ENCODE measurements at places on chromosomes 2 and 18.

DNA sequence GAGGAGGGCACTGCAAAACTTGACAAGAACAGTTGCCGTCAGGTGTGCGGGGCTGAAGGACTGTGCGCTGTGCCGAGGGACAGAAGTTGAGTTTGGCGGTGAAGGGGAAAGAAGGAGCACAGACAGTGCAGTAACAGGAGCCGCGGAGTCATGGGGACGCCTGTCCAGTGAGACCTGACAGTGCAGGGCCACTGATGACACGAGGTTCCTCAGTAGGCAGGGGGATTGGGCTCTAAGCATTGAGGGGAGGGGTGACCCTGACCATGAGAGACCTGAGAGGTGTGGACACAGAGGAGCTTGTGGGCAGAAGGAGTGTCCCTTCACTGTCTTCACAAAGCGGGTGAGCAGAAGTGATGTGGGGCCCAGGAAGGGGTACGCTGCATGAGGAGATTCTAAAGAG, 104.8 kb downstream of the MTCL1 start:
- no peak for DNase-seq

DNA sequence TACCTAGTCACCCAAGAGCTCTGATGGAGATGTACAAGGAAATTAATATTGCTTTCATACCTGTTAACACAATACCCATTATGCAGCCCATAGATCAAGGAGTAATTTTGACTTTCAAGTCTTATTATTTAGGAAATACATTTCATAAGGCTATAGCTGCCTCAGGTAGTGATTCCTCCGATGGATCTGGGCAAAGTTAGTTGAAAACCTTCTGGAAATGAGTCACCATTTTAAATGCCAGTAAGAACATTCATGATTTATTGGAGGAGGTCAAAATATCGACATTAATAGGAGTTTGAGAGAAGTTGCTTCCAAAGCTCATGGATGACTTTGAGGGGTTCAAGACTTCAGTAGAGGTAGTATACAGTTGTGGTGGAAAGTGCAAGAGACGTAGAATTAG, 931.4 kb upstream of the ACVR2A start:
- no peak for DNase-seq

DNA sequence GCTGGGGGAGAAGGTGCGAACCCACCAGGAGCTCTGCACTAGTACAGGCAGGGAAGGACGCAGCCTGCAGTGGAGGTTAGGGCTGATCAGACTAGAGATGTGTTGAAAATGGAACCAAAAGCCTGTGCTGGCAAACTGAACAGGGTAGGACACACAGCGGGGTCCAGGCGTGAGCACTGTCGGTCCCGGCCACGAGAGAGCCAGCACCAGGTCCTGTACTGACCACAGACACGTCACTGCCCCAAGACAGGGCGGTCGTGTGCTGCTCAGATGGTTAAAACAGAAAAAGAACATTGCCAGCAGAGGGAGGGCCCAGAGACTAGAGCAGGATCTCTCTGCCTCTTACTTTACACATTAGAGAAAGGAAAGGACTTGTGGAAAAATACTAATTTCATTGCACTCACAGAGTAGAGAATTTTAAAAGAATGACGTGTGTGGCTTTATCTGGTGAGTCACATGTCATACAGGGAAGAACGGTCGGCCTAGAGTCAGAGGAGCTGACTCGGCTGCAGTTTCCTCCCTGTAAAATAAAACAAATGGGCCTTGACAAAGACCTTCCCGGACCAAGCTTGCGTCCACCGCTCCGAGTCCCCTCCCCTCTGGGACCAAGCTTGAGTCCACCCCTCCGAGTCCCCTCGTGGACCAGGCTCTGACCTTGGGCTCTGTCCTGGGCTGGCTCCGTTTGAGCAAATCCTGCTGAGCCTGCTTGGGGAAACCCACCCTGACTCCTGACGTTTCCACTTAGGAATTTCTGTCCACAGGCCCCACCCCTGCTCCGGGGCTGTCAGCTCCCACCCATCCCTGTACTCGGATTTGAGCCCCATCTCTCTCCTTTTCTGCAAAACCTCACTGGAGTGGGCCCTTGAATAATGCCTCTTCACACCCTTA, 16.7 kb upstream of the ADI1 start:
- no peak for DNase-seq

- DNase-seq = no peak
These were observed 401.6 kb downstream of the PARD3B start for GRCh38 chr2:204946892-204947291.

DNA sequence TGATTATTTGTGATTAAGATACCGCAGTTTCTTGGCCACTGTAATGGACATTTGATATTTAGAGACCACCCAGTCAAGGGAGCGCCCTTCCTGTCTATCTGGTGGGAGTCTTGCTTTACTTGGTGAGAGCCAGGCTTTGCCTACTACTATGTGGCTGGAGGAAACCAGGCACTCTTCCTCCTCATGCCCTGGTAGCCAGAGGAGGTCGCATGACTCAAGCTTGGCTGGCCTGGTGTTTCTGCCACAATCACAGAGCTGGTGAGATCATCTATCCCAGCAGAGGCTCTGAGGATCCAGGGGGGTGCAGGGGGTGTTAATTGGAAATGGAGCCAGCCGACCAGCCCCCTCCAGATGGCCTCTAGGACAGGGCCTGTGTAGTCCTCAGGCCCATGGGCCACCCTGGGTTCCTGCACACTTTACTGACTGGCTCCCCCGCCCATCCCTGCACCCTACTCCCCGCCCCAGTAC, 46.8 kb upstream of the BIN1 start:
- DNase-seq = no peak

DNA sequence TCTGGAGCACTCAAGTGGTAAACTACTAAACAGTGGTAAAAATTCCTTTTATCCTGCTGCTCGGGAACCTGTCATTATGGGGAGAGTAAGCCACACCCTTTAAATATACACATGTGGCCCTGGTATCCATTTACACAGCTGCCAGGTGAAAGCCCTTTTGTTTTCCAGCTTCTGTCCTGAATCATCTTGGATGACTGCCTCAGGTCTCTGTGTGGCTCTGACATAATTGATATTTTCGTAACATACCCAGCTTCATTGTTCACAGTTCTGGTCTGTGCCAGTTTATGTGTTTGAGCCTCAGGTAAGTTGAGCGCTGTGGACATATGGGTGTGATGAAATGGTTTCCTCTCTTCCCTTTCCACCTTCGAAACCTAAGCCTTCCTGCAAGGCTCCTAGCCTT, 15.7 kb upstream of the TTC39C start:
- DNase-seq = no peak

DNA sequence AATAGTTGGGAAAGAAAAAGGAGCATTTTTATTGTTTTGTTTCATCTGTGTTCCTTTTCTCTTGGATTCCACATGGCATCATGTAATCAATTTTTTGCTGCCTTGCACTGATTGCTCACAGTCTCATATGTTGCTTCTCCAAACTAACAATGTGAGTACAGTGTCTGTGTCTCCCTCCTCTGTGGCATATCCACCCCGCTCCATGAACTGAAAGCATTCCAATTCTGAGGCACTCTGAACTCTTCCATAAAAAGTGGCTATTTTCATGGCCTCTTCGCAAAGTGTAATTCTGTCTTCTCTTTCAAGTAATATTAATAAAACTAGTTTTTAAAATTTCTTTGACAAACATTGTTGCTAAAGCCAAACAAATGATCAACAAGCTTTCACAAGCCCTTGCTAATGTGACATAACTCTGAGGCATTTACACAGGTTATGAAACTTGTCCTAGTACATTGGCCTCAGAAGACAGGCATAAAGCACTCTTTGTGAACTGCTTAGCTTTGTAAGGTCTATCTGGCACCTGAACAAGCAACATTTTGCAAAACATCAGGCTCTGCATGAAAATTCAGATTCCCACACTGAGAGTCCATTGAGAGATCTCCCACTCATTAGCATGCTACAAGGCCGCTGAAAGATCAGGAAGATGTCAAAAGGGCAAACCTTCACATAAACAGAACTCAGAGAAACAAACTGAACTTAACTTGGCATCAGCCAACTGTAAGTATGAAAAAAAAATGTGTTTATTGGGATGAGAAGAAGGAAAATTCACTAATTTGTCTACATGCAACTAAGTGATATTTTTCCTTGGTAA, 33.0 kb downstream of the GPR75 start:
- no peak for DNase-seq

- no peak for DNase-seq
These were observed 18.0 kb downstream of the NMUR1 start for GRCh38 chr2:231512222-231512621.

DNA sequence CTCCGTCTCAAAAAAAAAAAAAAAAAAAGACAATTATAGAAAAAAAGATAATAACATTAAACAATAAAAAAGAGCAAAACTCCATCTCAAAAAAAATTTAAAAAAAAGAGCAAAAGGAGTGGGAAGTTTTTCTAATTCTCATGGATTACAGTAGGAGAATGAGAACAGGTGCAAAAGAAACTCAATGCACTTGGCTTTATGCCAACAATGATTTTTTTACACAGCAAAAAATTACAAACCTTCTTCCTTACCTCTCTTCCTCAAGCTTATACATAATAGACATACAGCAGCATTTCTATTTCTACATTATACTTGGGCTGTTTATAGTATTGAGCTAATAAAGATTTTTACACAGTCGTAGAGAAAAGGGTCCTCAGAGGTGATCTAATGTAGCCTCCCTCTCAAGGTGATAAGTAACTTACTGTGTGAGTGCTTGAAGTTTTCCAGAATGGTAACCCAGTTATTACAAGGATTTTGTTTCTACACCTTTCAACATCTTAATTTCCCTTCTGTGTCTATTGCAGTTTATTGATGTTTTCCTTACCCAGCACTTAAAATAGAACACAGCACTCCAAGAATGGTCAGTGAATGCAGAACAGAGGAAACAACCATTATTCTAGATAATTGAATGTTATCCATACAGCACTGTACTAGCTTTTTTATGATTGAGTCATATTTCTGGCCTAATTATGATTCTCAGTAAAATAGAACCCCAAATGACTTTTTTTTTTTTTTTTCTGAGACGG, 34.9 kb upstream of the RNF138 start:
- no peak for DNase-seq
